ENCODE measurements at places on chromosomes 6 and 20.

DNA sequence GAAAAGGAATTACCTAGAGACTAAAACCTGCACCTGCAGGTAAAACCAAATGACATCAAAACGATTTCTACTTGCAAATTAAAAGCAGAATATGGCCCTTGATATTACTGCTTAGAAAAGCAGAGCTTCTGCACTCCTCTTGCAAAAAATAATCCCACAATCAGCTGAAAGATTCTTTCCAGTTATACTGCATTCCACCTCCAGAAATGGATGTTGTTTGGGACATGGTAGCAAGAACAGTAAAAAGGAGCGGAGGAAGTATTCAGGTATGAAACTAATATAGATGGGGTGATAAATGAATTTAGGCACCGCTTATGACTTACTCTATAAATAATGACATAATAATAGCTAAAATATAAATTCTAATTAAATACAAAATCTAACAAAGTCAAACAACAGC is 14.9 kb downstream of the ATXN1 start:
- DNase-seq, result no peak

DNA sequence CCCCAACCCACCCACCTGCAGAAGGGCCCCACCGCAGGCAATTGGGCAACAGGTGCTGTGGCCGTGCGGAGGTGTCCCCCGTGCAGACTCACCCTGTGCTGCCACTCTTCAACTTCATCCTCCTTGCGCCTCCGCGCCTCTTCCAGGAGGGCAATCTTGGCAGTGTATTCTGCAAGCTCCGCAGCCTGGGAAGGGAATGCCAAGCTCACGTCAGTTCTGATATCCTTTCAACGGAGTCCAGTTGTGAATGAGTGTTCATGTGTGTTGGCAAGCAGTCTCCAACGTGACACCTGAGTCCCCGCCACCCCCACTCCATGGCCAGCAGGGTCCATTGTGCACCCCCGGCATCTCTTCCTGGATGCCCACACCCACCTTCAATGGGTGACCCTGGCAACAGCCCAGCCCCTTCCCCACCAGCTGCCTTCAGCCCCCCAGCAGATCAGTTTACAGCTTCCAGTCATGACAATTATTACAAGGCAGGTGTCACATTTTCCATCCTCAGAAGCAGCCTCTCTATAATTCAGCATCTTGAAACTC is 49.9 kb downstream of the EZR start:
- DNase-seq, result no peak

GRCh38 chr20:63606686-63607085 is 20.2 kb downstream of the GMEB2 start:
- DNase-seq, result no peak

DNA sequence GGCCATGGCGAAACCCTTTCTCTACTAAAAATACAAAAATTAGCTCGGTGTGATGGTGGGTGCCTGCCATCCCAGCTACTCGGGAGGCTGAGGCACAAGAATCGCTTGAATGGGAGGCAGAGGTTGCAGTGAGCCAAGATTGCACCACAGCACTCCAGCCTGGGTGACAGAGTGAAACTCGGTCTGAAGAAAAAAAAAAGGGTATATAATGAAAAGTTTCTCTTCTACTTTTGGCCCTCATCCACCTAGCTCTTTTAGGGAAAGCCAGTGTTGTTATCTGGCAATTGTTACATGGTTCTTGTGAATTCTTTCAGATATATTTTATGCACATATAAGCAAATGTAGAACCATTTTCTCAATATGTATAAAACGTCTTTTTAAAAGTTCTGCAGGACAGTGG is 19.0 kb downstream of the KIF3B start:
- no peak for DNase-seq

DNA sequence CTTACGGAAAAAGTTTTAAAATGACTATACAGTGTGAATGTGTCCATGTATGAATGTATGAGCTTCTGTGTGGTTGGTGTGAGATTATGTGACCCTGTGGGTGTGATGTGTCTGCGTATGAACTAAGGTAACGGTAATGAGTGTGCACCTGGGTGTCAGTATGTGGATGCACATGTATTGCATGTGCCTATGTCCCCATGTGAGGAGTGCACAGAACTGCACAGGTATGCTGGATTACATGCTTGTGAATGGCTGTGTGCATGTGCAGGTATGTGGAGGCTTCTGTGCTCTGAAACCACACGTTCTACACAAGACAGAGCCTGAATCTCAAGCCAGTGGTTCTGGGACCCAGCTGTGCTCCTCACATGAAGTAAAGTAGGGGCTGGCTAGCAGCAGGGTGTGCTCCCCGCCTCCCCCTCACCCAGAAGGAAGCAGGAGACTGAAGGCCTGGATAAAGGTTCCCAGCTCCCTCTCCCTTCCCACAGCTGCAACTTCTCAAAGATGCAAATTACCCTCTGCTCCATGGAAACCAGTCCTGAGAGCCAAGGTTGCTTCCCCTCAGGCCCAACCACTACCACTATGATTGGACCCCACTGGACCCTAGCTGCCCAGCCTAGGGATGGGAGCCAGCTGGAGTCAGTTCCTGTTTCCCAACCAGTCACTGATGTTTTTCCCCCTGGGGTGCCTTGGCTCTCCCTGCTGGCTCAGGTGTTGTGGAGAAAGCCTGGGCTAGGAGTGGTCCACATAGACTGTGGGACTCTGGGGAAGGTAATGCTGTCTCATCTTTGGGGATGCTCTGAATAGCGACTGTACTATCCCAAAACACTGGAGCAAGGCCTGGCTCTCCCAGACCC is 24.8 kb upstream of the SPDEF start:
- no peak for DNase-seq

All from CMK (cell line).